ENCODE measurements at places on chromosomes 1 and 21. TPM values are rescaled to one million over a fixed set of nuclear protein-coding genes. Genes with fewer than 3 reads are reported as not detected.

Gene NBL1
- 74.6 TPM for total RNA-seq

Gene MLLT11
- total RNA-seq: 4.9 TPM

Gene CNKSR1
- total RNA-seq: not detected

DNA sequence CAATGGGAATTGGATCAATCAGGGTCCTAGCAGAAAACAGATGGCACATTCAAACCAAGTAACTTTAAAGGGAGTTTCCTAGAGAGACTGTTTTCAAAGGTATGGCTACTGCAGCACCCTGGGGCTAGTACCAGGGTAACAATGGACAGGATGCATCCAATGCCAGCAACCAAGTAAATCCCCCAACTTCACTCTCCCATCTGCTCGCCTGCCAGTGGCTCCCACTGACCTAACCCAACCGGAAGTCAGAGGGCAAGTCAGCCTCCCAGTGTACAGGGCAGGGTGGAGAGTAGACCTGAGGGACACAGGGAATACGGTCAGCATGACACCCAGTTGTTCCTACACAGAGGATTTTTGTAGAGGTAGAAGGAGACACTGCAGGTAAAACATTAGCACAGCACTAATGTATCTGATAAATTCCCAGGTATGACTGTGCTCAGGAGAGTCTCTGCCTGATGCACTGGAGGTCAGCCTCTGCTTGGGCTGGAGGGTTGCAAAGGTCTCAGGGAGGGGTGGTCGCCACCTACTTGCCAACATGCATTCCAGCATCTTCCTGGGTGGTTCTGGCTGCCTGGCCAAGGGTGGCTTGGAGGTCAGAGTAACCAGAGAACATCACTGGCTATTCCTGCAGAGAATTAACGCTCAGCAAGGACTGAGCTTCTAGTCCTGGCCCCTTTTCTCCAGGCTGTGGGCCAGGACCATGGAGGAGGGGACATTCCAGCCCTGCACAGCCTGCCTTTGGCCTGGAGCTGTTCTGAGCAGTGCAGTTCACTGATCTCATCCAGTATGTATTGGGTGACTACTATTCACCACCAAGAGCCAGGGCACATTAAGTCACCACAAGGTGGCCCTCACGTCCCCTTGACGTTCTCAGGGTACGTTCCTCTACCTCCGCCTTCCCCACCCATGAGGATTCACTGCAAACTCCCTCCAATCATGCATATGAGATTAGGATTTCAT lies 5.1 kb upstream of the GJA4 start:
- DNase-seq: peak; percentile 4

Gene NRAS
- 73.7 TPM for total RNA-seq

Gene MTOR
- 42.7 TPM for total RNA-seq

Gene WNT4
- total RNA-seq: 0.13 TPM

DNA sequence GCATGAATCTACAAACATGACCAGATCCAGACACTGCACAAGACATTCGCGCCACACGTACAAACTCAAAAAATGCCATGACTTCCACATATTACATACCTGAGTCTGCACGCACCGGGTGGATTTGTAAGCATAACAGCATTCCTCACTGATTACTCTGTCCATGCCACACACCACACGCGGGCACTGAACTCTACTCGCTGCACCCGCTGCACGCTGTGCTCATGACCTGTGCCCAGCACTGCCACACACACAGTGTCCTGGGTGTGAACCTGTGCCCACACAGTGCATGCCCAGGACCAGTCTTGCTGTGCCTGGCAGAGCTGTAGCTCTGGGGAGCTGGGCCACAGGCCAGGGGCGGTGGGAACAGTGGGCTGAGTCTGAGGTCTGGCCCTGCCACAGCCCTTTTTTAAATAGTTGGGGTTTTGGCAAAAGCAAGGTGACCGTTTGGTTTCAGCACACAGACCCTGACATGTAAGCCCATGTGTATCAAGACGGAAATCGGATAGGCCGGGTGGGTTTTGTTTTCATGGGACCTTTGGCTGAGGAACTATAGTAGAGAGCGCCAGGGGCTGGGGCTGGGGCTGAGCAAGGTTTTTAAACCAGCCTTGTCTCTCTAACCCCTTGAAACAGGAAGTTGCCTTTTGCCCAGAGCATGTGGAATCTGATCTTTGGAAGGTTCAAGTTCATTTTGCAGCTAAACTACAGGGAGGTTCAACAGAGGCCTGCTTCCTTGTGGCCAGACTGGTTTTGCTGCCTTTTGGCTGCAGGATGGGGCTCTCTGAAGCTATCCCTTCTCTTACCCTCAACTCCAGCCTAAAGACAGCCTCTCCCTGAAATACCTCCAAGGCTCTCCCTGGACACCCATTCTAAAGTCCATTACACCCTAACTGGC lies 12.3 kb upstream of the GOLT1A start:
- DNase-seq: no peak

GRCh38 chr1:88998716-88999115 lies 6.3 kb upstream of the KYAT3 start:
- DNase-seq: no peak

- no peak for DNase-seq
Observed at GRCh38 chr1:31577515-31578192, 1.3 kb downstream of the TINAGL1 start.

GRCh38 chr1:78184460-78185072 lies 138.8 kb downstream of the GIPC2 start:
- DNase-seq: no peak

DNA sequence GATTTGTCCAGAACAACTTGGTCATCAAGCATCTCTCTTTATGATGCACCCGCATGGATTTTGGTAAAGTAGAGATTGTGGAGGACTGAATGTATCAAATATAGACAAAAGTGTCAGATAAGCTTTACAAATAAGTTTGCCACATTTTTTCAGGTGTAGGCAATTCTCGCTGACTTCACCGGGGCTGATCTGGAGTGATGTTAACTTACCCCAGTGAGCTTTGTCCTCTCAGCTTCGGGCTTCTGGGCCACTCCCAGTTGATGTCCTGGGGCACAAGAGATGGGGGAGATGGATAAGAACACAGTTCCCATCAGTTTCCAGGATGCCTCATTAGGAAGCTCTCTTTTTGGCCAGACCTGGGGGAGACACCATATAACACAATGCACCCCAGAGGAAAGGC lies 117.7 kb downstream of the ETS2 start:
- no peak for DNase-seq

Gene FAM151A
- not detected for total RNA-seq

GRCh38 chr1:22579541-22580155 lies 16.4 kb downstream of the EPHA8 start:
- no peak for DNase-seq

DNA sequence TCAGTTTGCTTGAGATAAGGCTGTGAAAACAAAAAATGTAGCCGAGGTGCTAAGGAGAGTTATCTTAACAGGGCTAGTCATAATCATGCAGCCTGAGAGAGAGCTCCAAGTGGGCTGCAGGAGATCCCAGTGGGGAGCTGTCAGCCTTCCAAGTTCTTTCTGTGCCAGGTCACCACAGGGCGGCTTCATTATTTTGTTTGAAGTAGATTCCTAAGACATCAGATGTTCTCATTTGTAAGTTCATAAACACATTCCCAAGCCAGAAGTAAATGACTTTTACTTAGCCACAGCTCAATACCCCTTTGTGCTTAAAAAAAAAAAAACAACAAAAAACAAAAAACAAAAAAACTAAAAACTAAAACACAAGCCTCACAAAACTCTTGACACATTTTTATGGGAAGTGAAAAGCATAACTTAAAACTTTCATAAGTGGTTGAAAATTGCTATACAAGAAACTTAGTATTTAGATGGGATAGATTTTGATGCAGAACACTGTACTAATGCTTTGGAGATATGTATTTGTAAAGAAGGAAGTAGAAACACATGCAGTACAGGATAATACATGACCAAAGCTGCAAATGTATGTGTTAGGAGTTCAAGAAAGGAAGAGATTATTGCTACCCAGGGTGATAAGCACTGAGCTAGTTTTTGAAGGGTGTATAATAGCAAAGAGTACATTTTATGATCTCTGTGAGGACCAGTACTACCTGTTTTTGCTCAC lies 8.6 kb downstream of the CDC14A start:
- no peak for DNase-seq

- peak; percentile 20 for DNase-seq
Observed at GRCh38 chr1:210400043-210400840, 71.5 kb downstream of the HHAT start.

Gene SLC1A7
- total RNA-seq: not detected

- DNase-seq: no peak
Observed at GRCh38 chr1:229487181-229487580, 21.0 kb downstream of the NUP133 start.

GRCh38 chr1:89941110-89941766 lies 53.7 kb upstream of the ZNF326 start:
- DNase-seq: no peak

- no peak for DNase-seq
Observed at GRCh38 chr1:1213345-1214265, at the start of gene TNFRSF4. Gene TNFRSF4 (minus strand): TSS chr1:1214153. CDS start chr1:1214127, 26 bp downstream.

GRCh38 chr1:19418503-19418971 lies 66.8 kb downstream of the CAPZB start:
- DNase-seq: no peak

GRCh38 chr1:186435336-186435735 lies 25.6 kb downstream of the PDC start:
- DNase-seq: no peak

GRCh38 chr1:8082945-8083344 lies 56.8 kb upstream of the ERRFI1 start:
- DNase-seq: no peak

Gene ST6GALNAC5
- total RNA-seq: not detected
